ENCODE measurements at places on chromosomes 16 and 17.

DNA sequence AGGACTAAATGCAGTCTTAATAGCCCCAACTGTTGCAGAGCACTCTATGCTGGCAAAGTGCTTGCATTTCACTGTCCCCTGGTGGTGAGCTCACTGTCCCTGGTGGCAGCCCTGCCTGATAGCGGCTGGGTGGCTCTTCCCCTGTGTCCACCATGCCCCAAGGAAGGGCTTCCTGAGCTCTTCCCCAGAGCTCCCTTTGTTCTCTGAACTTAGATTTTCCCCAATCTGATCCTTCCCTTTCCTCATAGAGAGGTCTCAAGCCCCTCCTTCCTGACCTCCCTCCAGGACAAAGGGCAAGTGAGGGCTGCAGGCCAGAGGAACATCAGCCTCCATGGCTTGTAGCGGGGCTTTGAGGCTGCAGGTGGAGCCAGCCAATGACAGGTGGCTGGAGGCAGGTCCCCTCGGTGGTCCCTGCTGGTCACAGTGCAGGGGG lies 17.0 kb downstream of the BEAN1 start:
- DNase-seq, result no peak

DNA sequence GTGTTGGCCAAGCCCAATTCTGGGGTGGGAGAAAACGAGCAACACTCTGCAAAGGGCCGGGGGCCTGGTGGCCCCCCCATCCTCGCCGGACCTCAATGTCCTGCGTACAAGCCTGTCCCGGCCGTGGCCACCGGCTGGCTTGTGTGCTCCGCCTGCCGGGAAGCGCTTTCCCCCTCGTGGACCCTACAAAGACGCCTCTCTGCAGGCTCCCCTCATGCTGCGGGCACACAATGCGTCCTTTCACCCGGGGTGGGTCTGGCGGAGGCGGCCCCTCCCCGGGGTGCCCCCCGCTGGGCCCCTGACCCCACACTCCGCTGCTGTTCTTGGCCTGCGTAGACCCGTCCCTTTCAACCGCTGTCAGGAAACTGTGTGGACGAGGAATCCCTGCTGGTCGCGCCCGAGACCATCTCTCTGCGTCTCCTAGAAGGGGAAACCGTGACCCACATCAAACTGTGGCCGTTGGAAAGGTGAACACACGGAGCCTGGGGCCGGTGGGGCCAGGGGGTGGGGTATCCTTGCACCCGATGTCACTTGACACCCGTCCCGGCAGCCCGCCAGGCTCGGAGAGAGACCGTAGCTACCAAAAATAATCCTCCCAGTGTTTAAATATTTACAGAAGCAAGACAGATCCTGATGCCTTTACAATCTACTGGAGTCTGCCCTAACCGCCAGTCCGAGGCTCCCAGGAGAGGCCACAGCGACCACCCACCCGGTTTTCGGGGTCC lies 43.6 kb downstream of the TBC1D16 start:
- no peak for DNase-seq

DNA sequence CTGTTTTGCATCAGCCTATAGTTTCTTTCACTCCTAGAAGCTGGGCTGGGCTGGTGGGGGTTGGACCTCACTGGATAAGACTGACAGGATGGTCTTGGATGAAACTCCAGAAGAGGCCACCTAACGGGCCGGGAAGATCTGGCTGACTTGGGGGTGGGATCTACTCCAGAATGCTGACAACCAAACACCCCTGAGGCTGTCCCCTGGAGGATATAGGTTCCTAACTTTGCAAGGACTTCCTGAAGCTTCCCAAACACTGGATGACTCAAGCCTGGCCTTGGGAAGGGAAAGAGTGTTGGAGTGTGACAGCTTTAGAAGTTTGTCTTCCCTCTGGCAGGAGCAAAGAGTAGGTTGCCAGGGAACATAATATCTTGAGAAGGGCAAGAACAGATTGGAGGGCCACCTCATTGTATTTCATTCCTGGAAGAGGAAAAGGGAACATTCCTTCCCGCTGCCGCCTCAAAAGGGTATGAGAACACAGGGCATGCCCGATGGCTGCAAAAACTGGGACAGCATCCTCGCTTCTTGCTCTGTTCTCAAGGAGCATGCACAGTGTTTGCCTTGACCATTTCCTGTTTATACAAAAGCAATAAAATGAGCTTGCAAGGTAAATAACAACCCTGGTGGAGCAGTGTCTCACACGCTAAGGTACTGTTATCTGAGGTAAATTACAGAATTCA lies 6.8 kb upstream of the CYB5B start:
- no peak for DNase-seq

GRCh38 chr17:64658931-64659330 lies 3.2 kb downstream of the SMURF2 start:
- no peak for DNase-seq

- no peak for DNase-seq
Measured at GRCh38 chr16:23225634-23226033, 43.1 kb downstream of the SCNN1G start.

GRCh38 chr16:87491522-87492290 lies 1.1 kb downstream of the ZCCHC14 start:
- no peak for DNase-seq

DNA sequence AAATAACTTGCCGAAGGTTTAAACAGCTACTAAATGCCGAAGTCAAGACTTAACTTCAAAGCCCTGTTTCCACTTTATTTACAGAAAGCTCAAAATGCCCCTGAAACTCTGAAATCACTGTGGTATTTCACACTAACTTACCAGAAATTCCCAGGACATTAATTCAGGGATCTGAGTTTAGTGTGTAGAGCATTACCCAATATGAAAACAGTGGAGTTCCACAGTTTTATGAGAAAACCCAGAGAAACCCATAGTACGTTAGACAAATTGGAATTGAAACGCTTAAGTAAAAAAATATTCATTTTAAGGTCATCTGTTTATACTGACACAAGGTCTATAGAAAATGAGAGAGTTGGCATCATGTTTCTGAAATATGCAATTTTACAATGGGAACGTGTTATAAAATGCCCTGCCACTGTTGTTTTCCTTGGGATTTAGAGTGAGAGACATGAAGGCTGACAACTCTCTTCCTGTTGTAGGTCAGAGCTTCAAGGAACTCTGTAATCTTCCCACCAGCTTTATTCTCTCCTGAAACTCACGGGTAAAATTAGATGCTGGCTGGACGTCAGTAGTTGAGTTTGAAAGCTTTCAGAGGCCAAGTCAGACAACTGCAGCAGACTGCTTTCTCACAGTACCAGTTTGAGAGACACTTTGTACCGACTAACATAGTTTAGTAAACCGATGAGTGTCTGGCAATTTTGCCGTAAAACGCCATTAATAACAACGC lies 139.4 kb upstream of the TBX2 start:
- no peak for DNase-seq

DNA sequence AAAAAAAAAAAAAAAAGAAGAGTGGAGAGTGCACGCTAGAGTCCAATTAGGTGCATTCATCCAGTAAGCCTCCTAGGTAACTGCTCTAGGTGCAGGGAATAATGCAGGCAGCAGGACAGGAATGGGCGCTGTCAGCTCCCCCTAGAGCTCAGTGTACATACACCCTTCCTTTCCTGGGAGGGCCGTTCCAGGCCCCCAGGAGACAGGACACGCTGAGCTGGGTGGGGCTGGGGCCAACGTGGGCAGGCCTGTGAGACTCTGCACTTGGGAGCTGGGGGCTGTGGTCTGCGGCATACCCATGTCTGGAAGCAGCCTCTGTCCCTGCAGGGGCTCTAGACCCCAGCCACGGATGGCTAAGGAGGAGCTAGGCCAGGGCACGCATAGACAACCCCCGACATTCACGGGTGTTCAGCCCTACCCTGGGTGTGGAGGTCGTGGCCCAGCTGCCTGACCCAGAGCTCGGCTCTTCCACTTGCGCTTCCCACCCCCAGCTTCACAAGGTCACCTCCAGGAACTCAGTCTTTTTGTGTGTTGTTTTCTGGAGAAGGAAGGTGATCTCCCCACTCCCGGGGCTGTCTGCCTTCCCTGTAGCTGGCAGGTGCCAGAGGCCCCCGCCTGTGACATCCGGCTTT lies 1.0 kb upstream of the ANTKMT start:
- DNase-seq, result no peak

GRCh38 chr16:85091522-85091910 lies 20.8 kb downstream of the CIBAR2 start:
- no peak for DNase-seq

GRCh38 chr17:48162306-48162934 lies 54.9 kb downstream of the SNX11 start:
- no peak for DNase-seq

DNA sequence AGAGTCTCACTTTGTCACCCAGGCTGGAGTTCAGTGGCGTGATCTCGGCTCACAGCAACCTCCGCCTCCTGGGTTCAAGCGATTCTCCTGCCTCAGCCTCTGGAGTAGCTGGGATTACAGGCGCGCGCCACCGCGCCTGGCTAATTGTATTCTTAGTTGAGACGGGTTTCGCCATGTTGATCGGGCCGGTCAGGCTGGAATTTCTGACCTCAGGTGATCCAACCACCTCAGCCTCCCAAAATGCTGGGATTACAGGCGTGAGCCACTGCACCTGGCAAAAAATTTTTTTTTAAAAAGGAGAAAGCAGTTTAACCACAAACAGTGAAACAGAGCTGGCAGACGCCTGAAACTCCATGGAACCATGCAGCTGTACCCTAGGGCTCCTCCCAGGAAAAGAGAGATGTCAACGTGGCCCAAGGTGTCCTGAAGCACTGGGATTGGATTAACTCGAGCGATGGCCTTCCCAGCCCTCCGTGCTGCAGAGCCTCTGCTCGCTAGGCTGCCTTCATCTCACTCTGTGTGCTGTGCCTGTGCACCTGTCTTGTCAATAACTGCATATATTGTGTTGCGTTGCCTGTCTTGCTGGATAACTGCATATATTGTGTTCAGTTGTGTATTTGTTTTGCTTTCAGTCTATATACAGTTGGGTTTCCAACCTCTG lies 29.6 kb upstream of the FOXK2 start:
- DNase-seq, result no peak
